AG10803 (cell line): ENCODE measurements at places on chromosomes 6 and 20.

DNA sequence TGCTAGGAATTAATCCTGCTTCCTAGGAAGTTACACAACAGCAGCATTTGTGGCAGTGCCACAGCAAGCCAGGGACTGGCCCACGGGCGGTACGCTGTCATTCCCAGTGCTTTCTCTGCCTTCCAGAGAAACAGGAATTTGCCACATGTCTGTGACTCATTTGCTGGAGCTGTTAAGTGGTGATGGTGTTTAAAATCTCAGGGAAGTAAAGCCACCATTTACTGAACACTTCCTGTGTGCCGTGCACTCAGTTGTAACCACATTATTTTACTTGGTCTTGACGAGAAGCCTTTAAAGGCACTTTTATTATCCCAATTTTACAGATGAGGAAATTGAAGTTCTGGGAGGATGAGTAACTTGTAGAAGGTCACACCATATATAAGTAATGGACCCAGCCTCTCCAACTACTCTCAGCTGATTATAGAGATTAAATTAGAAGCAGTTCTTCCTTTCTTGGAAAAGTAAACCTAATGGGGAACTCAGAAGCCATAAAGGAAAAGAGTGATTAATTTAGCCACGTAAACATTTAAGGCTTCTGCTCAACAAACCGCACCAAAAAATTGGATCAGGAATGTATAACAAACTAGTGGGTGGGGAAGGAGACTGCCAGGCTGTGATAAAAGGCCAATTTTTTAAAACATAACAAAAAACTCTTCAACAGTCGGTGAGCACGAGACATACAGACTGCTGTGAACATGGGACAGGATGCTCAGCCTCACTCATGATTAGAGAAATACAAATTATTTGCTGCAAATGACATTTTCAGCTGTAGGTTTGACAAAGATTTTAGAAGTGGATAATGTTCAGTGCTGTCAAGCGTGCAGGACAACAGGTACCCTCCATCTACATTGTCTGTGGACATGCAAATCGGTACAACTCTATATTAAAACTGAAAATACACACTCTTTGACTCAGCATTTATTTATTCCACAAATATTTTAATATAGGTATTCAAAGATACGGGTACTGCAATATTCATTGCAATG is 311.2 kb downstream of the NRN1 start:
- DNase-seq = peak; percentile 94

DNA sequence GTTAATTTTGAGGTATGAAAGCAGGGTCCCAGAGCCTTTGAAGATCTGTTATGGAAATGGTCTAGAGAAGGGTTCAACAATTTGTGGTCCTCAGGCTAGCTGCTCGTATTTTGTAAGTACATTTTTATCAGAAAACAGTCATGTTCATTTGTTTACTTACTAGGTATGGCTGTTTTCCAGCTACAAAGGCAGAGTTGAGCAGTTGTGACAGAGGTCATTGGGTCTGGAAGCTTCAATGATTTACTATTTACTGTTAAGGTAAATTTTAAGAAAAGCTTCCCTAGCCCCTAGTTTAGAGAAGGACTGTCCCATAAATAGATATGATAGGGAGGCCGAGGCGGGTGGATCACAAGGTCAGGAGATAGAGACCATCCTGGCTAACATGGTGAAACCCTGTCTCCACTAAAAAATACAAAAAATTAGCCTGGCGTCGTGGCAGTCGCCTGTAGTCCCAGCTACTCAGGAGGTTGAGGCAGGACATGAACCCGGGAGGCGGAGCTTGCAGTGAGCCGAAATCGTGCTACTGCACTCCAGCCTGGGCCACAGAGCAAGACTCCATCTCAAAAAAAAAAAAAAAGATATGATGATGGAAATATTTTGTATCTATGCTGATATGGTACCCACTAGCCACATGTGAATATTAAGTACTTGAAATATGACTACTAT is 538.4 kb upstream of the CITED2 start:
- no peak for DNase-seq

- DNase-seq = no peak
These were observed 50.1 kb downstream of the SLC9A8 start for GRCh38 chr20:49862607-49863200.

DNA sequence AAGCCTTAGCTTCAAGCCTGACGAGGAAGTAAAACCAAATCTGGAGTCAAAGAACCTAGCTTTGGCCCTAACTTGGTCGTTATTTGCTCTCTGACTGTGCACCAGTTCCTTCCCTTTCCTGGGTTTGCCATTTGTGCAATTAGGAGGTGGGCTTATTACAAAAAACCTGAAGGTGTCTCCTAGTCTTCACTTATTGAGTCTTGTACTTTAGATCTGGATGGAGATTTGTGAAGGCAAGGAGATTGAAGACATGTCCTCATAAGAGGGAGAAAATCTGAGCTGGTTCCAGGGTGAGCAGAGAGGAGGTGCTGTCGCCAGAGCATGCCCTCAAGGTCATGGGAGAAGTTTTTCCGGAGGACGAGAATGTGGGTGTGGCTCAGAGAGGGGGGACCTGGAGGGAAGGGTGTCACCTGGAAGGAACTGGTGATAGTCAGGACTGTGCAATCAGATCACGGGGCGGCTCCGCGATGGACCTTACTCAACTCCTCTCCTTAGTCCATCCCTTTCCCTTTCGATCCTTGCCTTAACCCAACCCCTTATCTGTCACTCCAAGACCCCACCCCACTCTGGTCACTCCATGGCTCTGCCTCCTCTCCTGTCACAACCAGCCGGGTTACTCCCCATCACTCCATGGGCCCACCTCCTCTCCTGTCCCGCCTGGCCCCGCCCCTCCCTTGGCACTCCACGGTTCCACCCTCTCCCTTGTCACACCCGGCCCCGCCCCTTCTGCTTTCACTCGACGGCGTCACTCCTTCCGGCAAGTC is 588 bp upstream of the ACSS2 start:
- peak; percentile 99 for DNase-seq

GRCh38 chr6:105364243-105364642 is 38.6 kb downstream of the PREP start:
- DNase-seq = no peak

GRCh38 chr6:136599329-136600011 is 49.2 kb upstream of the MAP7 start:
- DNase-seq = peak; percentile 77
